ENCODE measurements at places on chromosomes 13 and 19.

DNA sequence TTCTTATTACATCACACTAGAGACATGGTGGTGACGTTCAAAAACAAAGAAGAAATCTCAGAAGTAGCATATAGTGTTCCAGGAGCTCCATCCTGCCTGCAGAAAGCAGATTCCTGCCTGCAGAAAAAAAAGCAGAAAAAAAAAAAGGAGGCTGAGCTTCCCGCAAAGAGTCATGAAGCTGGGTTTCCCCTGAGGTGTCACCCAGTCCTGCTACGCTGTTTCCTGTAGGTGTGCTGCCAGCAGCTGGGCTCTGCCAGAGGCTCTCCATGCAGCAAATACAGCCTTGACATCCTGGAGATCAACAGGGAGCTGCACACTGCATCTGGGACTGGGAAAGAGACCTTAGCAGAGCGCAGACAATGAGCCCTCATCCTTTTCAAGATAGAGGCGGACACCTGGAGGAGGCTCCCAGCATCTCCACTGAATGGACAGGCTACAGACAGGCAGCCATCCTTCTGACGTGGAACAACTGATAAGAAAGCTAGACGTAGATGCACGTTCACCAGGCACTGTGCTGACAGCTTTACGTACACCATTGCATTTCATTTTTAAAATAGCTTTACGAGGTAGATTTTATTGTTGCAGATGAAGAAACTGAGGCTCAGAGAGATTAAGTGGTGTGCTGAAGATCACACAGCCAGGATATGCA lies 350.9 kb downstream of the FOXO1 start:
- peak; percentile 53 for DNase-seq

DNA sequence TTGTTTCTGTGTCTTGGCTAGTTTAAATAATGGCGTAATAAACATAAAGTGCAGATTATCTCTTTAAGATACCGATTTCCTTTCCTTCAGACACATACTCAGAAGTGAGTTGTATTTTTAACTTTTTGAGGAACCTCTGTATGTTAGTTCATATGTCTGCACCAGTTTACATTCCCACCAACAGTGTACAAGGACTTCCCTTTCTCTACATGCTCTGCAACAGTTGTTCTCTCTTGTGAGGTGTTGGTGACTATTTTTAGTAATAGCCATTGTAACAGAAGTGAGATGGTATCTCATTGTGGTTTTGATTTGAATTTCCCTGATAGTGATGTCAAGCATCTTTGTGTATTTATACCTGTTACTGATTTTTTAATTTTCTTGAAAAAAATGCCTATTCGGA lies 418.6 kb downstream of the UQCRFS1 start:
- DNase-seq, result no peak

DNA sequence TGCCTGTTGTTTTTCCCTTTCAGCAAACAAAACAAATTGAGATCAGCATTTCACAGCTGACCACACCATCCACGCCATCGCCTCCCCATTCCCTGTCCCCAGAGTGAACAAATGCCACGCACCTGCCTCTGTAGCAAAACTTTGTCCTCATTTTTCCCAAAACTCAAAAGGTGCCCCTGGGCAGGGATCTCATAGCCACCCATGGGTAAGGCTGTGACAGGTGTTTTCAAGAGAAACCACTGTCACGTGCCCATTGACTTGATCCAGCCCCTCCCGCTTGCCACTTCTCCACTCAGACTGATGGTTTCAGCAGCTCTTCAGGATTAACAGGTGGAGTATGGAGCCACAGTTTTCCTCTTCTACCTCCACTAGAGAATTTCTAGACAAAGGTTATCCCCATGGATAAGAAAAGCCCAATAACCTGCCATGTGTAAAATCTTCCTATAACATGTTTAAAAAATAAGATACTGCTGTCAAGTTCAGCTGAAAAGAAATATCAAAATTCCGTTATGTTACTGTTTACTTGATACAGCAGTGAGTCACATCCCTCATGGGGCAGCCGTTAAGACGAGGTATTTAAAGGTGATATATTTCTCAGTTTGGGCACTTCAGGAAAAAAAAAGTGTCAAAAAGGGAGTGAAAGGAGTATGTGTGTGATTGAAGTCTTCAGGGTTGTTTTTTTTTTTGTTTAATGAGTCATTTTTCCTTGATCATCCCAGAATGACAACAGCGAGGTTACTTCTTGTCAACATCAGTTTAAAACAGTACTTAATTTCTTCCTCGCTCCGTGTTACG lies 63.5 kb upstream of the GPR183 start:
- DNase-seq, result no peak

DNA sequence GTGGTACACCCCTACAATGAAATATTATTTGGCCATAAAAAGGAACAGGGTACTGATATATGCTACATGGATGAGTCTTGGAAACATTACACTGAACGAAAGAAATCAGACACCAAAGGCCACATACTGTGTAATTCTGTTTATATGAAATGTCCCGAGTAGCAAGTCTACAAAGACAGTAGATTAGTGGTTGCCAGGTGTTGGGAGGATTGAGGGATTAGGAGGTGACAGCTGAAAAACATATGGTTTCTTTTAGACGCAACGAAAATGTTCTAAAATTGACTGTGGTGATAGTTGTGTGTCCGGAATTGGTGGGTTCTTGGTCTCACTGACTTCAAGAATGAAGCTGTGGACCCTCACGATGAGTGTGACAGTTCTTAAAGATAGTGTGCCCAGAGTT lies 35.1 kb downstream of the IL17D start:
- no peak for DNase-seq

GRCh38 chr13:35228536-35228935 lies 248.0 kb downstream of the MAB21L1 start:
- no peak for DNase-seq

- no peak for DNase-seq
Measured at GRCh38 chr13:39970177-39970846, 314.9 kb downstream of the COG6 start.

DNA sequence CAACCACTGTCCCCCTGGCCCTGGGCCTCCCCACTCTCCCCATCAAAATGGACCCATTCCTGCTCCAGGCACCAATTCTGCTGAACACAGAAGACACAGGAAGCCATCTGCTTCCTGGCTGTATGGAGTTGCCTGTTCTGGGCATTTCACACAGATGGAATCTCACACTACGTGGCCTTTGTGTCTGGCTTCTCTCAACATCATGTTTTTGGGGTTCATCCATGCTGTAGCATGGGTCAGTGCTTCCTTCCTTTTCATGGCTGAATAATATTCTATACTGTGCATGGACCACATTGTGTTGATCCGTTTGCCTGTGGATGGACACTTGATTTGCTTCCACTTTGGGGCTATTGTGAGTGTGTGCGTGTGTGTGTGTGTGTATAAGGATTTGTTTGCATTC lies 15.0 kb upstream of the KLF2 start:
- DNase-seq, result no peak

DNA sequence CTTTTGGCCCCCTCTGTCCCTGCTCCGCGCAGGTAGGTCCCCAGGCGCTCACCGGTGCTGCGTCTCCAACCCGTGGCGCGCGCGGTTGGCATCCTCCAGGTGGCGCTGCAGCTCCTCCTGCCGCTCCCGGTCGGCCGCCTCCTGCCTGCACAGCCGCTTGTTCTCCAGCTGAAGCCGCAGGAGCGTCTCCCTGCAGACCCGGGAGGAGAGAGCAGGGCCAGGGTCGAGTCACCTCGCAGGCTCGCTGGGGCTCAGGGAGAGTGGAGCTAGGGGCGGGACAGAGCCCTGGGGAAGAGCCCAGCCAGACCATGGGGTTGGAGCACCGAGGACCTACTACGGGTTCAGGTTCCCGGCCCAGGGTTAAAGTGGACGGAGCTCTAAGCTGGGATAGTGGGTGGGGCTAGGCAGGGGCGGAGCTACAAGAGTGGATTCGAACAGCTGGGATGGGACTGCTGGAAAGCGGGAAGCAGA lies 9.3 kb downstream of the HOOK2 start:
- peak; percentile 80 for DNase-seq

DNA sequence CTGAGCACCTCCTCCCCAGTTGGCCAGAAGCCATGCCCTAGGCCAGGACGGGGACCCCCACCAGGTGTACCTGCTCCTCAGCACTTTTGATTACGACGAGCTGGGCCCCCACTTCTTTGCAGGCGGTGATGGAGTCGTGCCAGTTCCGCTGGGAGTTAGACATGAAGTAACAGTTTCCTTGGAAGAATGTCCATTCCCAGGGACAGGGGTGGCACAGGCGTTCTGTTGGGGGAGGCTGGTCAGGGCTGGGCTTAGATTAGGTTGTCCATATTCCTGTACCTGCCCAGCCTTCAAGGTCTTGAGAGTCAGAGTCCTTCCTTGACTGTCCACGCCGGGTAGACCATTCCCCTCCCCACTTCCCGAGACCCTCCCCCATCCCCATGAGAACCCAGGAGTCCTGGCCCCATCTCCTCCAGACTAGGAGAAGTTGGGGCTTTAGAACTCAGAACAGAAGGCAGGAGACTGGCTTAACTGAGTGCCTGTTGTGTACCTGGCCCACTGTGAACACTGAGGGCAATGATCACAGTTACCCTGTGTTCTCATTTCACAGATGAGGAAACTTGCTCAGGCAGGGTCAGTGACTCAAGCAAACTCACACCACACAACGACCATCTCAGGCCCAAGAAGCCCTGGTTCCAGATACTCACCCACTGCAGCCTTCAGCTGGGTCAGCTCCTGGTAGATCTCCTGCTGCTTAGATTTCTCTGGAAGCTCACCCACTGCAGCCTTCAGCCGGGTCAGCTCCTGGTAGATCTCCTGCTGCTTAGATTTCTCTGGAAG lies 2.3 kb downstream of the CD209 start:
- DNase-seq, result no peak

- no peak for DNase-seq
Measured at GRCh38 chr19:39846678-39847486, 703 bp upstream of the FBL start.

GRCh38 chr13:110449219-110450015 lies 112.1 kb downstream of the RAB20 start:
- DNase-seq, result no peak

- DNase-seq, result no peak
Measured at GRCh38 chr13:30559274-30559673, 58.4 kb upstream of the USPL1 start.

GRCh38 chr13:101025519-101025918 lies 350.9 kb upstream of the TMTC4 start:
- DNase-seq, result no peak

GRCh38 chr13:90105849-90106496 lies 1241.5 kb upstream of the MIR17HG start:
- DNase-seq, result no peak

- no peak for DNase-seq
Measured at GRCh38 chr13:35780613-35781012, 304.1 kb upstream of the MAB21L1 start.

GRCh38 chr19:16272945-16273344 lies 51.7 kb upstream of the KLF2 start:
- no peak for DNase-seq

DNA sequence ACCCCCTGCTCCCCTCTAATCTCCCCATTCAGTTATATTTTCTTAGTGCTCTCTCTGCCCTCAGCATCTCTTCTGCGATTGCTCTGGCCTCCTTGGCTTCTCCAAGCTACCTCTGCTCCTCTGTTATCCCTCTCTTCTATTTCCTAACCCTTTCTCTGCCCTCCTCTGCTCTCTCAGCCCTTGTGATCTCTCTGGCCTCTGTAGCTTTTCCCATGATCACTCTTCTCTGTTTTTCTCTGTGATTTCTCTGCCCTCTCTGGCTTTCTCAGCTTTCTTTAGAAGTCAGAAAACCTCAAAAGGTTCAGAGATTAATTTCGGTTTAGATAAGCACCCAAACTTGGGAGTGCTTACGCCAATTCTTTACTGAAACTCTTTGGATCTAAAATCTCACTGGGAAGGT lies 795.0 kb downstream of the DIAPH3 start:
- no peak for DNase-seq

- no peak for DNase-seq
Measured at GRCh38 chr19:18833849-18834643, 2.3 kb downstream of the UPF1 start.

GRCh38 chr19:35773020-35773806 lies 2.2 kb upstream of the ARHGAP33 start:
- DNase-seq, result no peak

DNA sequence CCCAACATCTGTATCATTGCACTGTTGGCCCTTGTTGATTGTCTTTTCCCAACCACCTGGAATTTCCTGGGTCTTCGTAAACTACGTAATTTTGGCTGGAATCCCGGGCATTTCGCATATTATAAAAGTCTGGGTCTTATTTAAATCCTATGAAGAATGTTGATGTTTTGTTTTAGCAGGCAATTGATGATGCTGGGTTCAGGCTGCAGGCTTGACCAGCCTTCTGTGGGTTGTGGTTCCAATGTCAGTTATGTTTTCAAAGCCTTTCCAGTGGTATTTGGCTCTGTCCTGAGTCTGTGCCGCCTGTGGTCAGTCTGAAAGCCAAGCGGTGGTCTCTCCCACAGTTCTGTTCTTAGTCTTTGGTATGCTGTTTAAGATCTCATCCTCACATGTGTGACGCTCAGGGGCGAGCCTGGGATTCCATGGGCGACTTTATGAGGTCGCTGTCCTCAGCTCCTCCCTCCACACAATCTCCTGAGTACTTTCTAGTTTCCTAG lies 12.4 kb downstream of the SLC35E1 start:
- DNase-seq, result no peak

GRCh38 chr19:16030964-16031871 lies 45.1 kb upstream of the TPM4 start:
- DNase-seq, result no peak

DNA sequence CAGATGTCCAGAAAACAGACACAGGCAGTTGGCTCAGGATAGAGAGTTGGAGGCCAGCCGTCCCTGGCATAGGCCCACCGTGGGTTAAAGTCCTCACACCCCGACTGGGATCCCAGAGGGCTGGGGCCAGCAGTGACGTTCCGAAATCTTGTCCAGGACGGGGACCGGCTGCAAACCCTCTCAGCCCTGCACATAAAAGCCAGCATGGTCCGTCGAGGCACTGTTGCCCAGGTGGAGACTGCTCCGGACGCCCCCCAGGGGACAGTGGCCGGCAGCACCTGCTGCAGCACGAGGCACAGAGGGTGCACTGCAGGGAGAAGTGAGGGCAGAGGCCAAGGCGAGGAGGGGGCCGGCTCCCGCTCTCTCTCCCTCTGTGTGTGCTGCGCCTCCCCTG lies 4.3 kb upstream of the IFNL2 start:
- DNase-seq, result no peak

GRCh38 chr13:106814463-106814862 lies 246.5 kb upstream of the ARGLU1 start:
- no peak for DNase-seq

DNA sequence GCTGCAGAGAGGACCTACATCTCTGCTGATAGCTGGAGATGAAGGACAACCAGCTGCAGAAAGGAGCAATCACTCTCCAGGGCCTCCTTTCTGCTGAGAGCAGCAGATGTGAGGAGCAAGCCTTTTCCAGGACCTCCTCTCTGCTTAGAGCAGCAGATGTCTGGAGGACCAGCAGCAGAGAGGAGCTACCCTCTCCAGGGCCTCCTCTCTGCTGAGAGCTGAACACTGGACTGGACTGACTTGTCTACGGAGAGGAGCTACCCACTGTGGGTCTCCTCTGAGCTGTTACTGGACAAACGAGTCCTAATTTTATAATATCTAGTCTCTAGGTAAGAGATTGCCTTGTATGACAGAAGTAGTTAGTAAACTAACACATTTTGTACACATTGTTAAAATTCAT lies 40.8 kb upstream of the FLT1 start:
- DNase-seq, result no peak
